ENCODE measurements at places on chromosomes 1 and 21.
A peak's percentile ranks its signal among the peaks of the same experiment; 100 is the strongest.

GRCh38 chr1:156530006-156530405, 29.4 kb upstream of the MEF2D start:
- DNase-seq = no peak

- no peak for DNase-seq
Observed at GRCh38 chr1:211959221-211959620, 76.1 kb downstream of the INTS7 start.

DNA sequence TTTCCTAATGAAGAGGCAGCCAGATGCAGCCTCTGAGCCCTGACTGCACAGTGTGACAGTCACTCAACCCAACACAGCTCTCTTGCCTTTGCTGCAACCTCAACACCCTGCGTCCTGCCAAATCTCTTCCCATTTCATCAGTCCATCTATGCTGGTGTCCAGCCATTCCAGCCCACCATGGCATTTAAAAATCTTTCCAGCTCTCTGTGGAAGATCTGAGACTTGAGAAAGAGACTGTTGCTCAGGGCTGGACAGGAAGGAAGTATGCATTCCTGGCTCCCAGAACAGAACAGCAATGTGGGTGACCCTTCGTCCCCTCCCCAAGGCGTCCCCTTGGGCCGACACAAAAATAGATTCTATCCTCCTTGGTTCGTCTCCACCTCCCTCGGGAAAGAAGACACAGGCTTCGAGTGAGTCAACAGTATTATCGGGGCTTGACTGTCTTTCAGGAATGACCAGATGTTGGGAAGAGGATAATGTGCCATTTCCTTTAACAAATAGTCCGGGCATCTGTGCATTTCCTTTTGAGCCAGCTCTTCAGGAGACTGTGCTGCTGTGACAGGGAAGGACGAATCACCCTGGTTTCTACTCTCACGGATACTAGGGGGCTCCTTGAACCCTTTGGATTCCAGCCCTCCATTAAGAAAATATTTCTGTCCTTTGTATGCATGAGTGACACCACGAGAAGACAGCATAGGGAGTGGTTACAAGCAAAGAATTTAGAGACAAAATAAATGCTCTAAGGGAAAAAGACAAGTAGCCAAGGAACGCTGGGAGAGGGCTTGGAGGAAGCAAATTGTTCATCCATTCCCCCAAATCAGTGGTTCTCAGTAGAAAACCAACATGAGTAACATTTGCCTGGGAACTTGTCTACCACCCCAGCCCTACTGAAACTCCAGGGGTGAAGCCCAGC, 111.4 kb upstream of the CDC42BPA start:
- no peak for DNase-seq

DNA sequence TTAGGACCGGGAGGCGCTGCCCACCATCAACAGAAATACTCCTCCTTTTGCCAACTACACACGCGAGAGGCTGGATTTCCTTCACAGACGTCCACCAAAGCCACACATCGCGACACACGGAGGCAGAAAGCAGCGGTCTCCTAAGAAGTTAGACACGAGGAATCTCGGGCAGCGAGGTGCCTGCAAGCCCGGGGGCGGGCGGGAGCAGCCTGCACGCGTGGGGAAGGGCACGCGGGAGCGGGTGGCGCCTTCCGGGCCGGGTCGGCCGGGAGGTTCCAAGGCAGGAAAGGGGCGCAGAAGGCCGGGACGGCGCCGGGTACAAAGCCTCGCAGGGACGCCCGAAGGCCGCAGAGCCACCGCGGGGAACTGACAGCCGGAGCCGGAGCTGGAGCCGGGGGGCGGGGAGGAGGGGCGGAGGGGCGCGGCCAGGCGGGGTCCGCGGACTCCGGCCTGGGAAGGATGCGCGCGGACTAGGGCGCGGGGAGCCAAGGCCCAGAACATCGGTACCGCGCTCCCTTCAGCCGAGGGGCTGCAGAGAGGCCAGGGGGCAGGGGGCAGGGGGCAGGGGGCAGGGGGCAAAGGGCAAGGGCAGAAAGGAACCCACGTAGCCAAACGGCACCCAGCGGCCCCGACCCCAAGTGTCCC, 722 bp downstream of the NPHP4 start:
- peak; percentile 23 for DNase-seq

GRCh38 chr1:7633506-7634245, 137.4 kb upstream of the VAMP3 start:
- no peak for DNase-seq

- no peak for DNase-seq
Observed at GRCh38 chr1:33758698-33759097, 105.2 kb upstream of the HMGB4 start.

- DNase-seq = peak; percentile 92
Observed at GRCh38 chr21:37208056-37208721, 58.9 kb downstream of the VPS26C start.

GRCh38 chr1:6958407-6959030, 173.3 kb downstream of the CAMTA1 start:
- DNase-seq = peak; percentile 39

DNA sequence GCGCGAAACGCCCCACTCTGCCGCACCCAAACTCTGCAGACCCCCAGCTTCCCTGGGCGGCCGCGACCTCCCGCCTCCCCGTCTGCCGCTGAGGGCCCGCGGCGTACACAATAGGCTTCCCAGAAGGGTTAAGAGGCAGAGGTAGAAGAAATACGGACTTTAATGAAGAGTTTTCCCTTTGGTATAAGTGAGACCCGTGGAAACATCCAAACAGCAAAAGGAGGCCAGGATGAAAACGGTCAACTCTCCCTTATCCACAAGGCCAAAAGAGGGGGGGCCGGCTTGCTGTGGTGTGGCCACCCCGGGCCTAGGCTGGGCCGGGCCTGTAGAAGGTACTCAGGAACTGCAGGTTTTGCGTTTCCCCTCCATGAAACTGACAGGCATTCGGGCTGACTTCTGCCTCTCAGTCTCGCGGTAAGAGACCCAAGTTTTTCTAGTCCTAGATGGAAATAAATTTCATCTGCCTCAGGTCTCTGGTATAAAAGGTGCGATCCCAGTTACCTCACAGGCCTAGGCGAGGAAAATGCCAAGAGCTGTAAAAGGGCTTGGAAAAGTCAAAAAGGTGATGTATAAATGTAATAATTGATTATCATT, 671 bp upstream of the PYGO2 start:
- DNase-seq = peak; percentile 39

DNA sequence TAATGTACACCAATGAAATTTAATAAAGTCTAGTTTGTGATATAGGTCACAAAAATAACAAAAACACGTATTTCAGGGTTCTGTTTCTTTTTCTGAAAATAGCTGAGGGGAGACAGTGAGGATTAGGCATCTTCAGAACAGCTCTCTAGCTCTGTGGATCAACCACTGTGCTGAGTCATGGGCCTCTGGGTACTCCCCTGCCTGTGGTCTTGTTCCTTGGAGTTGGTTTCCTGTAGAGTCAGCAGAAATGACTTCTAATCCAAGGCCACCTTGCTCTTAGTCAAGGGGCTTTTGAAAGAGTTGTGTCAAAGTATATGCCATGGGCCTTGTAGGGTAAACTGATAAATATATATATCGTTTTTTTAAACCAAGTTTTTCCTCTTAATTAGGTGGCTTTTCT, 141.8 kb upstream of the ZRANB2 start:
- no peak for DNase-seq

DNA sequence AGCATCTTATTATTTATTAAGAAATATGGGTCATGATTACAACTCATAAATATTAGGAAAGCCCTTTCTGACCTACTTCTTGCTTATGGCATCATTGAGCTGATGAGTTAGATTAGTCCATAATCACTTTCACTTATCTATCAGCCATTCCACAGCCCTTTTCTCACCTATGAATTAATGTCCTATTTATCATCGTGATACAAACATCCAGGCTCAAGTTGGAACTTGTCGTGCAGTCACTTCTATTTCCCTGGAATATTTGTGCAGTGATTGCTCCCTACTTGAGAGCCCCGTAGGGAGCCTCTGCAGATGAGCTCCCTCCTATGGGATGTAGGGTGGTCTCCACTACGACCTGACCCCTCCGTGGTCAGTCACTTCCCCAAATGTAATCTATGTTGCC, 8.1 kb upstream of the F3 start:
- no peak for DNase-seq

DNA sequence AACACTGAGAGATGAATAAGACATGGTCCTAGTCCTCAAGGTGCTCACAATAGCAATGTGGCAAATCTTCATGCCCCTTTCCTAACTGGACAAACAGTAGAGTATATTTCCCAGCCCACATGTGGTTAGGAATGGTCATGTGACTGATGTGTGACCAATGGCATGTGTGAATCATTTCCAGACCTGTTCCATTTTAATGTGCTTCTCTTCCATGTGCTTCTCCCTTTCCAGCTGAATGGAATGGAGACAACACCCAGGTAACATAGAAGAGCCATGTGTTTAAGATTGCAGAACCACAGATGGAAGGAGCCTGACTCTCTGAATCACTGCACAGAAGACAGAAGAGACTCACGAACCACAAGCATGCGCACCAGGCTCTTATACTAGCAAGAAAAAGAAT, 409.9 kb upstream of the NFIA start:
- no peak for DNase-seq

DNA sequence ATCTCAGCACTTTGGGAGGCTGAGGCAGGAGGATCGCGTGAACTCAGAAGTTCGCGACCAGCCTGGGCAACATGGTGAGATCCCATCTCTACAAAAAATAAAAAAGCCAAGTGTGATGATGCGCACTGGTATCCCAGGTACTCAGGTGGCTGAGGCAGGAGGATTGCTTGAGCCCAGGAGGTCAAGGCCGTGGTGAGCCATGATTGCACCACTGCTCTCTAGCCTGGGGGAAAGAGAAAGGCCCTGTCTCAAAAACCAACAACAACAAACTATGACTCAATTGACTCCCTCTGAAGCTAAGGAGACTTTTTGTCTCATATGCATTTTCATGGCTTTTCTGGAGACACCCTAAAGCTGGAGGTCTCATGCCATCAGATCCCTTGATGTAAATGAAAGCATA, 118.8 kb downstream of the CCDC185 start:
- no peak for DNase-seq

GRCh38 chr1:6299557-6300165, 38.8 kb upstream of the GPR153 start:
- no peak for DNase-seq

- no peak for DNase-seq
Observed at GRCh38 chr1:69082312-69082711, 485.4 kb upstream of the LRRC7 start.

DNA sequence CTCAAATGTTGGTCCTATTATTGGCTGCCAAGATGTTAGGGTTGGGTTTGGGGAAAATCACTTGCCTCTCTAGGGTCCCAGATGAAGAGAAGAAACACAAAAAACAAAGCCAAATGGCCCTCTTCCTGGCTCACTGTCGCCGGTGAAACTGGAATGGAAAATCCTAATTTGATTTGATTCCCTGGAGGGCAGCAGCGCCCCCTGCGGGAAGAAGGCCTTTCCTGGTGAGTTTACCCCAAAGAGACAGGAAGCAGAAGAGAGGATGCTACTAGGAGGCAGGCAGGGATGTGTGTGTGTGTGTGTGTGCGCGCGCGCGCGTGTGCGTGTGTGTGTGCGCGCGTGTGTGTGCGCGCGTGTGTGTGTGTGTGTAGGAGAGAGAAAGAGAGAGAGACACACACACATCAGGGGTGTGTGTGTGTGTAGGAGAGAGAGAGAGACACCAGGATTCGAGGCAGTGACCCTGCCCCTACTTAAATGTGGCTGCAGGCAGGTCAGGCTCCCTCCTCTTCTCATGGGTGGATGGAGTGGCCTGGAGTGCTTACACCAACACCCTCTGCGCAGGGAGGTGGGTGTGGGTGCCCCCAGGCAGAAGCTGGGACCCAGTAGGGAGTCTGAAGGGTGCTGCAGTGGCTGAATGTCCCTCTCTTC, 3.1 kb upstream of the SELENON start:
- DNase-seq = peak; percentile 92

- peak; percentile 54 for DNase-seq
Observed at GRCh38 chr1:153742411-153743142, 14.7 kb downstream of the INTS3 start.

DNA sequence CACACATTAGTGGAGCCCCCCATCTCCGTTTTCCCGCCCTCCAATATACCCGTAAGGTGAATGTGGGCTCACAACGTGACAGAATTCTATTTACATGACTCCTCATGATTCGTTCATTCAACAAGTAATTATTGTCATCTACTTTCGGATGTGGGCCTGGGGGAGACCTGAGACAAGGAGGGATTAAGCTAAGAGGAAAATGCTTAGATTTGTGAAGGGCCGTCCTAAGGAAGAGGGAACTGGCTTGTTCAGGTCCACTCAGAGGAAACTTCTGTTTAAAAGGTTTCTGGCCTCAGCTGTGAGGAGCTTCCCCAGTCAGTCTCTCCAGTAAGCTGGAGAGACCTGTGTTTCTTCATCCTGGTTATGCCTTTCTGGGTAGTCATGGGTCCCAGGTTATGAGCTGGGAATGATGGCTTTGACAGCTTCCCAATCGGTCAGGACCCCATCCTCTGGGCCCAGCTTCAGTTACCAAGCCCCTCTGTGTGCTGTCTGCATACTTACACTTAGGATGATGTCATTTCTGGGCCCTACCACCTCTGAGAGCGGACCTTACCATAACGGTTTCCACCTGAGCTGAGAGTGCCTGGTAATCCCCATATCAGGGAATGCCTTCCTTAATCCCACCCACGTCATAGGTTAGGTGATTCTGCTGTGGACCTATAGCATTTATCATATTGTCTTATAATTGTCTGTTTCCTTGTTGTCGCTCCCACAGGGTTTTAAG, 687 bp upstream of the ERI3 start:
- DNase-seq = no peak

GRCh38 chr21:33157303-33157702, 72.4 kb upstream of the IFNAR2 start:
- DNase-seq = peak; percentile 7

GRCh38 chr21:45071874-45072737, 2.3 kb upstream of the ADARB1 start:
- no peak for DNase-seq

- no peak for DNase-seq
Observed at GRCh38 chr21:20551939-20552338, 446.3 kb upstream of the NCAM2 start.

- no peak for DNase-seq
Observed at GRCh38 chr1:71921935-71922559, 360.3 kb downstream of the NEGR1 start.

GRCh38 chr1:114495486-114495885, 15.5 kb downstream of the TRIM33 start:
- DNase-seq = no peak

DNA sequence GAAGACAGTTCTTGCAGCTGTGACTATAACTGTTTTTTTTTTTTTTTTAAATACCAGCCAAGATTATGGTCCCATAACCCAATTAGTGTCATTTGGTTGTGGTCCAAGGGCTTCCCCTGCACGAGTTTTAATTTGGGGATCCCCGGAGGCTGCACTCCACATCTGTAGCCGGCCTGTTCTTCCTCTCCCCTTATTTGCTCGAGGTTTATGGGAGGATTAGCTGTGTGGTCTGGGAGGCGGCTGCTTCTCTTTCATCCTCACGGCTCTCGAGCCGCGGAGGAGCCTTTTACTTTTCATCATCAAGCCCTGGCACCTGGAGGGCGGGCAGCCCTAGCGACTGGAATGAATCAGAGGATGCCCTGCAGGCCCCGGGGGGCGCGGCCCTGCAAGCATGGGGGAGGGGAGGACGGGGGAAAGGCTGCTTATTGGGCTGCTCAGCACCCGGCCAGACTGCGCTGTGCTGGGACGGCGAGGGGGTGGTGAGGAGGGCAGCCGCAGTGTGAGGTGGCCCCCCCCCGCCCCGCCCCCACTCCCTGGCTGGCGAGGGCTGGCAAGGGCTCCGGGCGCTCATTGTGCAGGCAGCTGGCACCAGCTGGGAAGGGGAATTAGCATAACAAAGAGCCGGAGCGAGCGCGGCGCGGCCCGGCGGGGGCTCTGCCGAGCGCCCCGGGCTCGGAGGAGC, 18.5 kb downstream of the SERTAD4 start:
- no peak for DNase-seq

GRCh38 chr1:22236900-22237299, 94.0 kb upstream of the WNT4 start:
- no peak for DNase-seq
